ENCODE measurements at places on chromosomes 5 and 9.

- no peak for DNase-seq
Measured at GRCh38 chr5:83375049-83375745, 96.3 kb upstream of the VCAN start.

GRCh38 chr9:90815944-90816357 lies 14.3 kb downstream of the SYK start:
- DNase-seq: no peak

- no peak for DNase-seq
Measured at GRCh38 chr5:14851999-14852526, 19.5 kb downstream of the ANKH start.

GRCh38 chr5:179464631-179465030 lies 85.7 kb upstream of the RUFY1 start:
- DNase-seq: no peak

GRCh38 chr5:73198833-73199592 lies 26.0 kb downstream of the TMEM174 start:
- no peak for DNase-seq

DNA sequence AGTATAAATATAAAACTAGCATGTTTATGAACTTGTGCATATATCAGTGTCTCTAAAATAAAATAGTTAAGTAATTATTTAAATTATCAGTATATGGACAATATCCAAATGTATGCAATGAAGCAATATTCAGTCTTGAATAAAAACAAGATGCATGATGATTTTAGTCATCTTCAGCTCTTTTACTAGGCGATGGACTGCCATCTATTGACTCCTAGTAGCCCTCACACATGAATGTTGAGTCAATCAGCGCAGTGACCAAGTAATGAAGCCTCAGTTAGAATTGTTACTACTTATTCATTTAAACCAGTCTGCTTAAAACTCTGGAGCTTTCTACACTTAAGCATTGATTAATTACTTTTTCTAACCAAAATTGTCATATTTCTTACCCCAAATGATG lies 92.9 kb upstream of the GRHPR start:
- DNase-seq: peak; percentile 41

DNA sequence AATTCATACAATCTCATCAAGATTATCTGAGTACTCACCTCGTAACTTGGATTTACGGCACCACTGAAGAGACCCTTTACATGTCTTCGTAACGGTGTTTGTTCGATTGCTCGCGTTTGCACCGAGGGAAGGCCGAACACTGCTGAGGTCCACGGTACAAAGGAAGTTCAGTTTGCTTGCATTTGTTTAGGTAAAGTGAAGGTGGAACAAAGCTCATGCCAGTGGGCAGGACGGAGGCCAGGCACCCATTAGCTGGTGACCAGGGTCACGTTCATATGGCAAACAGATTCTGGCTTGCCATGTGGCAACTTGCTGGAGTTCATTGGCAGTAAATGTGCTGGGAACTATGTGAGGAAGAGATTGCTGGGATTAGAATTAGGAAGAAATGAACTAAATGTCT lies 164.8 kb downstream of the MACROH2A1 start:
- DNase-seq: no peak

DNA sequence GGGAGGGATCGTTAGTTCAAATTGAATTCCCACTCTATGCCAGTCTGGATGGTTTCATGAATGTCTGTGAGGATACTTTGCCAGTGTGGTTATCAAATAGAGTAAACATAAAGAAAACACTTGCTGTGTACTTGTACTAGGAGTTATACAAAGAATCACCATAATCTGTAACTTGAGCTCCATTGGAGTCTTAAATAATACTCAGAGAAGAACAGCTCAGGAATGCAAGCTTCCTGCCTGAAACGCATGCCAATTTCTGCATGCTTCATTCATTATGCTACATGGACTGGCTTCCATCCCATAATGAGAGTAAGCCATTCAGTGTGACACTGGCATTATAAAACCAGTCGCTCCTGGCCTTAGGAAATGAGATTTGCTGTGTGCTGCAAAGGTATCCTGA lies 351.4 kb downstream of the SEMA5A start:
- no peak for DNase-seq

- no peak for DNase-seq
Measured at GRCh38 chr5:10576121-10576789, 12.4 kb downstream of the ANKRD33B start.

- no peak for DNase-seq
Measured at GRCh38 chr5:172274951-172275753, 8.4 kb downstream of the UBTD2 start.

DNA sequence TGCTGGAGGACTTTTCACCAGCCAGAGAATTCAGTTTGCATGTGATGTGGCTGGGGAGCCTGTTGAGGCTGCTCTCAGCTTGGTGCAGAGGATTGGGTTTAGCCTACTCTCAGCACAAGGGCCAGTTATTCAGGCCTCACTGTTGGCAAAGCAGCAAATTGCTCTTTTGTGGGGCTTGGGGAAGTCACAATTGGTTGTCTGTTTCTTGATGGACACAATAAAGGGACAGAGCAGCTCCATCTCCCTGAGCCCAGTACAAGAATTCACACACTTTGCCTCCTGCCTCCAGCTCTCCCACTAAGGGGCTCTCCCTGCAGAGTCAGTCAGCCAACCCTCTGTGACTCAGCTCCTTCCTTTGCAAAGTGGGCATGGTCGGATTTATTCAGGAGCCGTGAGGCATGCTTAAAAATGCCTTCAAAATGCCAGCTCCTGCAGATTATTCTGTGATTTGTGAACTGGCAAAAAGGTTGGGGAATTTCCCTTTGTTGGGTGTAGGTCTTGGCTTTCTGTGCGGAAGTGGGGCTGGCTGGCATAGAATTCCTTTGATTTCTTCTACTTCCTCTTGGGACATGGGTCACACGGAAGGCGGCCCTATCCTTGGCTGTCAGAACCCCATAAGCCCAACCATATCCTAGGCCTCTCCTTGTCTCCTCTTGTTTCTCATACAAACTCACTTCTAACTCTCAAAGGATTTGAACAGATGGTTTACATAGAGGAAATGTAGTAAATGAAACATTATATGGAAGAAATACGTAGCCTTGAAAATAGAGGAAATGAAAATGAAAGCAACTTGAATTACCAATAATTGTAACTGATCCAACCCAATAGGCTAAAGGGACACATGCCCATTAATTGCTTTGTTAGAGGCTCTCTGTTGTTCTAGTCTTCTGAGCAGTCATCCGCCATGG lies 118.7 kb upstream of the CD180 start:
- no peak for DNase-seq

DNA sequence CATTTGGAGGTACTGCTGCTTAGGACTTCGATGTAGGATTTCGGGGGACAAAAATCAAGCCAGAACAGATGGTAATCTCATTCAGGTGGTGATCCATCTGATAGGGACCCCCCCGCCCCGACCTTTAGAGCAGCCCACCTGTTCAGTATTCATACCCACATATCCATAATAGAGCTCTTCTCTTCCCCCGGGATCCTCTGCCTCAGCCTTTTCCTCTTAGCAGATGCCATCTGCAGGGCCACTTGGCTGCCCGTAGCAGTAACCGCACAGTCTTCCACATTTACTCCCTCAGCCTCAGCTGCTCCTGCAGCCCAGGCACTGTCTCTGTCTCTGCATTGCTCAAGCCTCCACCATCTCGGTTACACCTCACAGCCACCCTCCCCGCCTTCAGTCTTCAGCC lies 65.8 kb upstream of the RARS1 start:
- DNase-seq: no peak

GRCh38 chr9:114513055-114513958 lies 8.0 kb upstream of the WHRN start:
- no peak for DNase-seq

GRCh38 chr9:116124472-116125040 lies 29.0 kb upstream of the PAPPA start:
- DNase-seq: no peak

DNA sequence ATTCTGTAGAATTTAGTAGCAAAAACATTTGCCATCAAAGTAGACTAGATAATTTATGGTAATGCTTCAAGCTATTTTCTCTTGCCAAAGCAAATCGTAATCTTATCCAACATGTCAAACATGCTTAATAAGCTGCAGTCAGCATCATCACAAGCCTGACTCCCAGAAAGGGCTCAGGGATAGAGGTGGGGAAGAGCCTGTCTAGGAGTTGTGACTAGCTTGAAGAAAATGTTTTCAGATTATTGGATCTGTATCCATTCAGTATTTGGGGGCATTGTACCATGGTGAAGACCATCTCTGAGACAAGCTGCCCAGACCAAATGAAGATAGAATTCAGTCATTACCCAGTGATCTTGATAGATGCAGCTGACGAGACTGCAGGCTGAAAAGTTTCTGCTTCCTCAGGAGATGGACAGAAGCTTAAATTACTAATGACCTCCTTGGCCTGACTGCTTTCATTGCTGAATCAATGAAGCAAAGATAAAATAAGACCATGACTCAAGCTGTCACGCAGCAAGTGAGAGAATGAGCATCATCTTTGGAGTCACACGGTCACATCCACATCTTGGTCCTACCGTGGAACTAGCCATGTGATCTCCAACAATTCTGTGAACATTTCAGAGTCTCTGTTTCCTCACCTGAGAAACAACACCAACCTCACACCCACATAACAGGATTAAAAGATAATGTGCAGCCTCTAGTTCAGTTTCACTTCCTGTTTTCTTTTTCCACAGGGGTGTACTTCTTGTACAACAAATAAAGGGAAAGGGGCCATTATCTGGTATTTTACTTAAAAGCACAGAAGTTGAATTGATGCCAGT lies 9.4 kb downstream of the ERAP2 start:
- DNase-seq: no peak

GRCh38 chr9:77475641-77476473 lies 172.3 kb downstream of the GNA14 start:
- DNase-seq: peak; percentile 5

GRCh38 chr9:69420611-69421270 lies 95.7 kb downstream of the ENTREP1 start:
- DNase-seq: no peak

DNA sequence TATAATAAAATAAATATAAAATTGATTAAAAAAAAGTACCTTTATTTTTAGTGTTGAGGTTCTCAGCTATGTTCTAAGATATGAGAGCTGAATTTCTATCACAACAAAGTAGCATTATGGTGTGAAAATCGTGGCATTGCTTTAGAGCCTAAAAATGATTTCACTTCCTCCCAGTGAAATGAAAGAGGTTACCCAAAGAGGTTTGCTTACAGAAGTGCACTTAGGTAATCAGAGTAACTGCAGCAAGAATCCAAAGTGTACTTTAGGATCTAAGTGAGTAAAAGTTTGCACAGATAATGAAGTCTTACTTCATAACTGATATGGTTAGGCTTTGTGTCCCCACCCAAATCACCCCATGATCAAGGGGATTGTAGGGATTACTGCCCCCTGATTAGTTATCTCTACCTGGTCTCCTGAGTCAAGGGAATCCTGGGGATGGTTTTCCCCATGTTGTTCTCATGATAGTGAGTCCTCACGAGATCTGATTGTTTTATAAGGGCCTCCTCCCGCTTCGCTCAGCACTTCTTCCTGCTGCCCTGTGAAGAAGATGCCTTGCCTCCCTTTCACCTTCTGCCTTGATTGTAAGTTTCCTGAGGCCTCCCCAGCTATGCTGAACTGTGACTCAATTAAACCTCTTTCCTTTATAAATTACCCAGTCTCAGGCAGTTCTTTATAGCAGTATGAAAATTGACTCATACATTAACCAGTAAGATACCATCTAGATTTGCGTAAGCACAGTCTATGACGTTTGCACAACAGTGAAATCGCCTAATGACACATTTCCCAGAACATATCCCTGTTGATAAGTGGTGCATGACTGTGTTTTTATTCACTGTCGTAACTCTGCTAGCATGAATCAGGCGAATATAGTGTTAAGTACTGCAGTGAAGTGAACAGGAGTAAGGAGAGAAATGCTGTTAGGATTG lies 40.3 kb upstream of the LRRC70 start:
- DNase-seq: no peak

DNA sequence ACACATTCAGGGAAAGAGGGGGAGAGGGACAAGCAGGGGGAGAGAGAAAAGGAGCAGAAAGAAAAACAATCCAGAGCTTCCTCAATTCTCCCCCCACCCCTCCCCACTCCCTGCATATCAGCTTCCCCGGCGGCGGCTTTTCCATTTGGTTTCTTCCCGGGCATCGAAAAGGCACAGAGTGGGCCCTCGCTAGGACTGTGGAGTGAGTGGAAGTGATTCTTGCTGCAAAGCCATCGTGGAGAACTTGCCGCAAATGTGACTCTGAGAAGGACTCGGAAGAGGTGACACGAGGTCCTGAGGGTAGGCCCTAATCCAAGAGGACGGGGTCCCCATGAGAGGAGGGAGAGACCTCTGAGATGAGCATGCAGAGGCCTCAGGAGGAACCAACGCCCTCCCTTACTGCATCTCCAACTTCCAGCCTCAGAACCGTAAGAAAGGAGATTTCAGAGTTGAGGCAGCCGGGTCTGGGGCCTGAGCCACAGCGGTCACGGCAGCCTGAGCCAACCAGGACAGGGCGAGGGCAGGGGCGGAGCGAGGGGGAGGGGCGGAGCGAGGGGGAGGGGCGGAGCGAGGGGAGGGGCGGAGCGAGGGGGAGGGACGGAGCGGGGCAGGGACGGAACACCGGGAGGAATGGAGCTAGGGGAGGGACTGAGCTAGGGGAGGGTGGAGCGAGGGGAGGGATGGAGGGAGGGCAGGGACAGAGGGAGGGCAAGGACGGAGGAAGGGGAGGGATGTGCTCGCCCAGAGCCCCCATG lies 21.2 kb upstream of the SARDH start:
- no peak for DNase-seq

DNA sequence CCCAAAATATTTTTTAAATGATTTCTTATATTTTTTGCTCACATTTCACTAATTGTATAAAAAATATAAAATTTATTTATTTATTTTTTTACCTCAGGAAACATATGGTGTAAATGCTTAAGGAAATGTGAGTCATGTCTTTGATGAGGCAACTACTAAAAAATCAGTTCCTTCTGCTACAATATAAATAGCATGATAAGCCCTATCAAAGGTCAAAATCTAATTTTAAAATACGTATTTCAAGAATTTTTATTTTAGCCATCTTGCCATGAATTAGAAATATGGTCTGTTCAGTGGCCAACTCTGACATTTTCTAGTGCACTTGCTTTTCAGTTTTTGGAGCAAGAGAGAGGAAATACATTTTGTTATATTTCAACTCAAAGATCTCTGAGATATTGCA lies 50.5 kb downstream of the PDE4D start:
- no peak for DNase-seq

DNA sequence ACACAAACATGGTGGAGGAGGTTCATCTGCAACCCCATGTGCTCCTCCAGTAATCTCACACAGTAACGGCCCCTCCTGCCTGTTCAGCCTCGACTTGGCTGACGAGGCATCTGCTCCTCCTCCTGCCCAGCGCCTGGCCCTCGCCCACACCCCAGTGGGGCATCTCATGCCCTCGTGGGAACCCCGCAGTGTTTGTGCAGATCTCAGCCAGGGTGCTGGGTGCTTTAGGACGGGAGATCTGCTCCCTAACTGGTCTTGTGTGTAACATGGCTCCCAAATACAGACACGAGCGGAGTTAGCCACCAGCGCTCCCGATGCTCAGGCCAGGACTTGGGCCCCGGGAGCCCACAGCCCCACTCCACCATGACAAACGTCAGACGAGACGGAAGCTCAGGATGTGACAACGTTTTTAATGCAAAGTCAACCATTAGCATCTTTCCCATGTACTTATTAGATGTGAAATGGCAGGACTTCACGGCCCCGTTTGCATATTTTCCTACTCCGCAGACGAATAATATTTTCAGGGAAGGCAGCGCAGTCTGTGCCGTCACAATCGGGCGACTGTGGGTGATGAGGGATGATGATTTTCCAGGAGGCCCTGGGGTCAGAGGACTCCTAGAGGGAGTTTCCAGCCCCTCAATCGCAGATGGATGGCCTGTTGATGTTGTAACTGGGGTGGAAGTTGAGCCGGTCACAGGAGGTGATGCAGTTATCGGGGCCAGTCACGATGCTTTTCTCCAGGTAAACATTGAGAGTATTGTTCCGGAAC lies 5.5 kb upstream of the MRPS2 start:
- DNase-seq: no peak

GRCh38 chr5:65925601-65926275 lies 637 bp upstream of the ERBIN start:
- DNase-seq: peak; percentile 85
